Stimulated activated memory B cell treated with anti-CD40 and anti-IgM and Interleukin-4, amounts not matched to agents 10 μg/mL and 1 μg/mL and 100 μg/mL, for 72 hours (primary cell): ENCODE measurements at places on chromosomes 3 and 15.

DNA sequence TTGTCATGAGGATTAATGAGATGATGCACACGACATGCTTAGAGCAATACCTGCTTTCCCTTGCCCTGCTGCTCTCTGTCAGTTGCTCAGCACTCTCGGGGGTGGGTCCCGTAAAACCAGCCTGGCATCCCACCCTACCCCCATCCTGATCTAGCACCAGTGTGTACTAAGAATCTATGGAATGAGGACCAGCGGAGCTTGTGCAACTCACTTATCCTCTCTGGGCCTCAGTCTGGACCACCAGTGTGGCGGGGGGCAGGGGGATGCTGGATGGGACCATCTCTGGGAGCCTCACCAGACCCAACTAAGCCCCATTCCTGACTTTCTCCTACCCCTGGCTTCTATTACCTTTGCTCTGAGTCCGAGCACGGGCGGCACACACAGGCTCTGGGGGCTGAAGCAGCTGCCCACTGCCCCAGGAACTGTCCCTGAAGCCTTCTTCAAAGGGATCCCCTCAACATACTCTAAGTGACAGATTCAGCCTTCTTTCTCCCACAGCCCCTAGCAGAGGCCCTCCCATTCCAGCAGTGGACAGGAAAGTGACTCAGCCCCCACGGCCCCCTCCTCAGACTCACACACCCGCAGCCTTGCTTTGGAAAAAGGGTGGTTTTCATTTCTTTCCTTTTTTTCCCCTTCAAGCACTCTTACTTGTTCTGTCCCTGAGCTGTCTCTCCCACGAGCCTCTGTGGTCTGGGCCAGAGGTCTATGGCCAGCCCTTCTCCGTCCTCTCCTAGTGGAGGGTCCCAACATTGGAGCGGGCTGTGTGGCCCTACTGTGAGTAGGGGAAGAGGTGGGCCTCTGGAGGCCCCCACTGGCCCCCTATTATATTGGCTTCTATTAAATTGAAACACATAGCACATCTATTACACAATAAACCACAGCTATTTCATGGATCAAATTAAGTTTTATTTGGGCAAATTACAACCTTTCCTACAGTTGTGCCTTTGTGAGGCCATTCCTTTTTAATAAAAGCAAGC lies 100.3 kb downstream of the SMAD6 start:
- no peak for ATAC-seq

DNA sequence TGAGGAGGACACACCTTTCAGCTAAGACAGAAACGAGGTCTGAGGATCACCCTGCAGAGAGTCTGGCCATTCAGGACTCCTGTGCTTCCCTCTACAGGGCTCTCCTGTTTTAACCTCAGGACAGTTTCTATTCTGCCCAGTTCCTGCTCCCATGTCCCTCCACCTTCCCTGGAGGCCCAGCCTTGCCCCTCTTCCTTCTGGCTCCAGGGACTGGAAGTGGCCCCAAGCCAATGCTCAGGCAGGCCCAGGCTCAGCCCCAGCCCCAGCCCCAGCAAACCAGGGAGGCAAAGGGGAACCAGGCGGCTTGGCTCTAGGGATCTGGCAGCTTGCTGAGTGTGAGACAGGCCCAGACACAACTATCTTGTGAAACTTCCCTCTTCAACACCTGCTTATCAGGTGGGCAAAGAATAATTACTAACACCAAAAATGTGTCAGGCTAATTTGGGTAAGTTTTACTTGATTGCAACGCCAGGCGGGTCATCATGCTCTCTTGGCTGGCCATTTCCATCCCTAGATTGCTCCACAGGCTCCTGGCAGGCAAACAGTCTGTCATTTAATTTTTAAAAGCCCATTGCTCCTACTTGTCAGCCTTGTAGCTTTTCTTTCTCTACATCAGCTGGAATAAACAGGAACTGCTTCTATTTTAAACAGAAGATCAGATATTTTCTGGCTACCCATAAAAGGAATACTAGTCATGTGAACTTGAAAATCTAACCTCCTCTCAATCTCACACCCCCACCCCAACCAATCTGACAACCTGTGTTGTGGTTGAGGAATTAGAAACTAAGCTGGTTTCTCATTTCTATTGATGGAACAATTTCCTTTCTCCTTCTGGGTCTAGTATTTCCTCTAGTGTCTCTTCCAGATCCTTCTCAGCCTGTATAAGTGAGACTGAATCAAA lies 33.5 kb downstream of the UPK1B start:
- ATAC-seq = no peak

GRCh38 chr3:18988614-18989229 lies 159.6 kb upstream of the KCNH8 start:
- ATAC-seq = no peak

- ATAC-seq = no peak
Measured at GRCh38 chr3:65778968-65779367, 259.8 kb downstream of the MAGI1 start.

DNA sequence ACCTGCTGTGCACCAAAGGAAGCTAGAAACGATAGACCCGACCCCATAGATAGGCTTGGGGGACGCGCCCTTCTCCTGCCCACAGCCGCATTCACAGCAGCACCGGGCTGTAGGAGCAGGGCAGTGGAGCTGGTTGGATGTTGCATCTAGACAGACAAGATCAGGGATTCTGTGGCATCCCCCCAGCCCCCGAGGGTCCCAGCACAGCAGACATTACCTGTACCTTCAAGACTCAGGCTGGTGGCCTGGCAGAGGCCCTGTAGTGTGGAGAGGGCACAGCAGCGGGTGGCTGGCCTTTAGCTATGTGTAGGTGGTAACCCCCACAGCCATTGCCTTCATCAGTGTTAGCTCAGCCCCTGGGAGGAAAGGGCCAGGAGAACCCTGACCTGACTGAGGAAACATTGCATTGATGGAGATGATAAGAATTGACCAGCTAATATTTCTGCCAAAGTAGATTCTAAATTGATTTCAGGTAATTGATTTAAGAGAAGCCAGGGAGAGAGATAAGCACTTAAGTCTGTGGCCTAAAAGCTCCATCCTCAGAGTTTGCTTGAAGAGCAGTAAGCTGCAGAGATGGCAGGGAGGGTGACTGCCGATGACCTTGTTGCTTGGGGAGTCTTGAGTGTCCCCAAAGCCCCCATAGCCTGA lies 269.4 kb downstream of the TLE3 start:
- ATAC-seq = no peak

GRCh38 chr3:195270079-195270816 lies 711 bp downstream of the XXYLT1 start:
- peak; percentile 34 for ATAC-seq

GRCh38 chr3:24522146-24522579 lies 27.5 kb upstream of the THRB start:
- ATAC-seq = no peak

DNA sequence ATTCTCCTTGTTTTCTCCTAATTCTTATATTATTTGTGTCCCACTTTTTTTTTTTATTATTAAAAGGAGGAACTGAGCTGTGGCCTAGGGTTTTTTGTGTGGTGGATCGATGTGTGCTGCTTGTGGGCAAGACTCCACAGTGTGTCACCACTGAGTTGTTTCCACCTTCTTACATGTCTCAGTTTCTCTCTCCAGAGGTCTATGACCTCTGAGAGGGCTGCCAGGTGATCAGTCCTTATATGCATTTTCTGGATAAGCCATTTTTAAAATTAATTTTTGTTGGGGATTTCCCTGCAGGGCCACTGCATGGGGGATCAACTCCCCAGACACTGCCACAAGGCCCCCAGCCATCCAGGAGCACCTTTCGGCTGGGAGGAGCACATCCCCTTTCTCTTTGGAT lies 27.8 kb downstream of the IQCF6 start:
- ATAC-seq = no peak

- no peak for ATAC-seq
Measured at GRCh38 chr15:68022061-68022460, 32.1 kb upstream of the PIAS1 start.

DNA sequence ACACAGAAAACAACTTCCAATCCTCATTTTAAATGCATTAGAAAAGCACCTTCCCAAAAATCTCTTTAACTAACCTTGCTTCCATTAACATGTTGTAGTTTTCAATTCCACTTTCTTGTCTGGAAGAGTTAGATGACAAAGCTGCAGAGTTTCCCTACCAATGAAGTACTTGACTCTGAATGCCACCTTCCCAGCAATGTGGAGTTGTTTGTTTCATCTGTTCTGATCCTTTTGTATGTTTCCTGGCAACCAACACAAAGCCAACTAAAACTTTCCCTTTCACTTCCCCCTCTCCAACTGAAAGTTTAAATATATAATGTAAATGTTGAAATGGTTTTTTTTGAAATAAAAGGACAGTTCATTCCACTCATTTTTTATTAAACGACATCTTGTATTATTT lies at the start of gene WDR49:
Gene WDR49 (minus strand): TSS at position 183 of the 400 bp plus-strand sequence. CDS start 517 bp downstream, outside the sequence.
- ATAC-seq = no peak

- ATAC-seq = peak; percentile 61
Measured at GRCh38 chr3:119774444-119774843, 7.5 kb upstream of the NR1I2 start.

GRCh38 chr3:124295362-124295761 lies 303.4 kb upstream of the ROPN1 start:
- no peak for ATAC-seq

- ATAC-seq = no peak
Measured at GRCh38 chr15:60299452-60300047, 98.2 kb downstream of the ANXA2 start.

GRCh38 chr3:193510154-193510553 lies 44.5 kb downstream of the ATP13A4 start:
- no peak for ATAC-seq

- no peak for ATAC-seq
Measured at GRCh38 chr3:24303057-24303754, 191.4 kb downstream of the THRB start.
